Sigmoid colon (tissue), 7 donors: ENCODE measurements at places on chromosomes 6 and 20.

DNA sequence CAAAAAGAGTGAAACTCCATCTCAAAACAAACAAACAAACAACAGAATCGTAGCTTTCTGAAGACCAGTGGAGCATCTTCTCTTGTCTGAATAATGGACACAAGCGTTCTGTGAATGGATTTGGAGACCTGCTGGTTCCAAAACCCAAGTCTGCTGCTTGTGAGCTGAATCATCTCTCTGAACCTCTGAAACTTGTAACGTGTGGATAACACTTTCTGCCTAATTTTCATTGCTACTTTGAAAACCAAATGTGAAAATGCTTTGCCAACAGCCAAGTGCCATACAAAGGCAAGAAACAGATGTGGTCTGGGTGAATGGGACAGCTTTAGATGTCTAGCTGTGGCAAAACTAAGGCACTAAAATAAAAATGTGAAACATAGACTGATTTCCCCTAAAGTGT lies 44.3 kb downstream of the PHACTR1 start:
- H3K4me3 ChIP-seq, result no peak overlapping the region
- DNase-seq, result no peak
- H3K4me1 ChIP-seq, result no peaks in the 10 kb centered on the region
- H3K36me3 ChIP-seq, result no peaks in the 10 kb centered on the region

DNA sequence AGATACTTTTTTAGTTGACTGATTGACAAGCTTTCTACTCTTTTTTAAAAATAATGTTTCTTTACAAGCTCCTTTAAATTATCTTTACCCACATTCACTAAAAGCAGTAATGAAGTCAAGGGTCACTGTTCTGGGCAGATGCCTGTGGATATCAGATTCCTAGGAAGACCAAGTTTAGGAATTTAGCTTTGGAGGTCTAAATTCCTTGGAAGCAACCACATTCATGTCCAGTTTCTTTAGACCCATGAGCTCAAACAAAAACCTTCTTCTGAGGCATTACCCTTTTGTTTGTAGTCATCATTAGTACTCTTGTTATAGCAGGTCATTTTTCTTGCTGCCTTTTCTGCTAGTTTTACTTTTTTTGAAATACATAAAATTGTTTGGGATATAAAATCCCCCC lies 462.9 kb upstream of the JAG1 start:
- H3K27me3 ChIP-seq, result no peaks in the 10 kb centered on the region
- no peak overlapping the region for H3K27ac ChIP-seq
- no peaks in the 10 kb centered on the region for H3K36me3 ChIP-seq
- H3K4me3 ChIP-seq, result no peak overlapping the region
- no peak for DNase-seq
- H3K4me1 ChIP-seq, result no peaks in the 10 kb centered on the region

GRCh38 chr6:397056-397455 lies 5.5 kb downstream of the IRF4 start:
- peaks cover 24% of the 10 kb centered on the region for H3K27me3 ChIP-seq
- peaks cover 17% of the 10 kb centered on the region for H3K4me1 ChIP-seq
- H3K27ac ChIP-seq, result no peak overlapping the region
- no peak overlapping the region for H3K4me3 ChIP-seq
- no peaks in the 10 kb centered on the region for H3K36me3 ChIP-seq

GRCh38 chr20:4227085-4227821 lies 211.9 kb upstream of the RNF24 start:
- H3K4me1 ChIP-seq, result peaks cover 21% of the 10 kb centered on the region
- DNase-seq, result no peak
- no peaks in the 10 kb centered on the region for H3K36me3 ChIP-seq
- no peak overlapping the region for H3K4me3 ChIP-seq
- H3K27me3 ChIP-seq, result no peaks in the 10 kb centered on the region

DNA sequence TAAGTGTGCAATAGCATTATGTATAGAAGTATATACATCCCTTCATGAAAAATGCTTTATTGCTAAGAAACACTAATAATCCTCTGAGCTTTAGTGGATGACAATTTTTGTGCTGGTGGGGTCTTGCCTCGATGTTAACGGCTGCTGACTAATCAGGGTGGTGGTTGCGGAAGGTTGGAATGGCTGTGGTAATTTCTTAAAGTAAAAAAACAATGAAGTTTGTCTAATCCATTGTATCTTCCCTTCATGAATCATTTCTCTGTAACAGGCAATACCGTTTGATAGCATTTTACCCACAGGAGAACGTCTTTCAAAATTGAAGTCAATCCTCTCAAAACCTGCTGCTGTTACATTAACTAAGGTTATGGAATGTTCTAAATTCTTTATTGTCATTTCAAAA lies 816.5 kb upstream of the GJE1 start:
- DNase-seq, result no peak
- no peaks in the 10 kb centered on the region for H3K4me1 ChIP-seq
- no peak overlapping the region for H3K4me3 ChIP-seq
- no peaks in the 10 kb centered on the region for H3K36me3 ChIP-seq
- H3K27ac ChIP-seq, result no peak overlapping the region
- H3K27me3 ChIP-seq, result no peaks in the 10 kb centered on the region

DNA sequence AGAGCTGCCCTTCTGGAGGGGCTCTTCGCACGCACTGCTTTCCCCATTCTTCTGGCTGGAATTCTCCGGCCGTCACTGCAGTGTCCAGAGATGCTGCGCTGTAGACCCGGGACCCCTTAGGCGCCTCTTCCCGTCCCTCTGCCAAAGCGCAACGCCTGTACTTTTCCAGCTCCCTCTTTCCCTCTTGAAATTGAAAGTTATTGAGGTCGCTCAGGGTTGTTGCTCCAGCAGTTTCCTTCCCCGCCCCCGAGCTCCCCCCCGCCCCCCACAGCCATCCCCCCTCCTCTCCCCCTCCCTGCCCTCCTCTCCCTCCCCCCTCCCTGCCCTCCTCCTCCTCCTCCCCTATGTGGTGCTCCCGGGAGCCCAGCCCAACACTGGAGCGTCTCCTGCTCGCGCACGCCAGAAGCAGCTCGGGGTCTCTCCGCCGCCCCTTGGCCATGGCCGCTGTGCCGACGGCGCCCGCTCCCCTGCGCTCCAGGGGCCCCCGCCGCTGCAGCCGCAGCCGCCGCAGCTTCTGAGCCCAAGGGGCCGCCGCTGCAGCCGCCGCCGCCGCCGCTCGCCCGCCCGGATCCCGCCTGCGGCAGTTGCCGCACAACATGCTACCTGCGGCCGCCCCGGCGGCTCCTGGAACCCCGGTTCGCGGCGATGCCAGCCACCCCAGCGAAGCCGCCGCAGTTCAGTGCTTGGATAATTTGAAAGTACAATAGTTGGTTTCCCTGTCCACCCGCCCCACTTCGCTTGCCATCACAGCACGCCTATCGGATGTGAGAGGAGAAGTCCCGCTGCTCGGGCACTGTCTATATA lies at the start of gene RSPO3:
TSS of gene RSPO3 (plus strand) at position 374 of the 804 bp plus-strand sequence. CDS start 522 bp downstream, outside the sequence.
- DNase-seq, result peak; percentile 73
- H3K27me3 ChIP-seq, result no peaks in the 10 kb centered on the region
- H3K36me3 ChIP-seq, result no peaks in the 10 kb centered on the region
- H3K4me1 ChIP-seq, result peaks cover 25% of the 10 kb centered on the region
- H3K27ac ChIP-seq, result peak within 1 kb of the TSS; percentile 71

GRCh38 chr6:69422475-69422874 lies 374.3 kb downstream of the LMBRD1 start:
- H3K4me1 ChIP-seq, result no peaks in the 10 kb centered on the region
- no peaks in the 10 kb centered on the region for H3K27me3 ChIP-seq
- no peak for DNase-seq
- no peak overlapping the region for H3K27ac ChIP-seq
- no peaks in the 10 kb centered on the region for H3K36me3 ChIP-seq

DNA sequence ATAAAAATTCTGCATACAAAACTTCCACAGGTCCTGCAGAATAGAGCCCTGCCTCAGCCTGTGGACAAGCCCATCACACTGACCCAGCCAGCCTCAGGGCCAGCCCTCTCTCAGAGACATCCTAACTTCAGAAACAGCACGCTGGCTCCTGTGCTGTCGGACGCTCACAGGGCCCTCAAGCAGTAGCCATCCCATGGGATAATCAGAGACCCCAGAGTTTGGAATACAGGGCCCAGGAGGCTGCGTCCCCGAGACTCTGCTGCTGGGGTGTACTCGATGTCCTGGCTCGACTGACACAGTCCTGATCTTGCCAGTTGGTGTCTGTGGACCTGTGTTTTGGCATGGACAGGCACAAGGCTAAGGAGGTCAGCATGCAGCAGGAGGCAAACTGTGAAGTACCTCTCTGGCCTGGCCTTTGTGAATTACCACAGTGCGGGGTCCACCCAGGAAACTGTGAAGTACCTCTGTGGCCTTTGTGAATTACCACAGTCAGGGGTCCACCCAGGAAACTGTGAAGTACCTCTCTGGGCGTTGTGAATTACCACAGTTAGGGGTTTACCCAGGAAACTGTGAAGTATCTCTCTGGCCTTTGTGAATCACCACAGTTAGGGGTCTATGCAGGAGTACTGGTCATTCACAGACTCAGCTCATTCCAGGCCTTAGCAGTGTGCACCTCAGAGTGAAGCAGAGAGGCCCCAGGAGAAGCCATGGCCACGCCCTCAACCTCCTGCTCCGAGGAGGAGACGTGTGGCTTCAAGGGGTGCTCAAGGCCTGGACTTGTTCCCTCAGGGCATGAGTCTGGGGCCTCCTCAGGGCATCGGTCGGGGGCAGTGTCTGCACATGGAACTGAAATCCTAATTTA lies 212.4 kb downstream of the SYNDIG1 start:
- H3K4me3 ChIP-seq, result no peak overlapping the region
- no peak overlapping the region for H3K27ac ChIP-seq
- H3K4me1 ChIP-seq, result no peaks in the 10 kb centered on the region

DNA sequence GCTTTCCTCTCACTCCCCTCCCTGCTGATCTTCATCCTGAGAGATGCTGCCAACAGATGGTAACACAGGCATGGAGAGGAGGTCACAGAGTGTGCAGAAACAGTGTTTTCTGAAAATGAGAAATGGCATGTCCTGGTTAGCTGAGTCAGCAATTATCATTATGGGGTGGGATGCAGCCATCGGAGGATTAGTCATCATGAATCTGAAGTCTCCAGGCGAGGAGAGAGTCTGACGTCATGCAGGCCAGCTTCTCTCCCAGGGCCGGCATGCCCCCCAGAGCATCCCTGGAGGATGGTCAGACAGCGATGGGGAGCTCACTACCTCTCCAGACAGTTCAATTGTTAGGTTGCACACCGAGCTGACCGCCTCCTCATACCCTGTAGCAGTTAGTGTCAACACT lies 4.7 kb upstream of the GTSF1L start:
- H3K4me3 ChIP-seq, result no peak overlapping the region
- DNase-seq, result no peak
- H3K27ac ChIP-seq, result no peak overlapping the region
- H3K27me3 ChIP-seq, result no peaks in the 10 kb centered on the region

DNA sequence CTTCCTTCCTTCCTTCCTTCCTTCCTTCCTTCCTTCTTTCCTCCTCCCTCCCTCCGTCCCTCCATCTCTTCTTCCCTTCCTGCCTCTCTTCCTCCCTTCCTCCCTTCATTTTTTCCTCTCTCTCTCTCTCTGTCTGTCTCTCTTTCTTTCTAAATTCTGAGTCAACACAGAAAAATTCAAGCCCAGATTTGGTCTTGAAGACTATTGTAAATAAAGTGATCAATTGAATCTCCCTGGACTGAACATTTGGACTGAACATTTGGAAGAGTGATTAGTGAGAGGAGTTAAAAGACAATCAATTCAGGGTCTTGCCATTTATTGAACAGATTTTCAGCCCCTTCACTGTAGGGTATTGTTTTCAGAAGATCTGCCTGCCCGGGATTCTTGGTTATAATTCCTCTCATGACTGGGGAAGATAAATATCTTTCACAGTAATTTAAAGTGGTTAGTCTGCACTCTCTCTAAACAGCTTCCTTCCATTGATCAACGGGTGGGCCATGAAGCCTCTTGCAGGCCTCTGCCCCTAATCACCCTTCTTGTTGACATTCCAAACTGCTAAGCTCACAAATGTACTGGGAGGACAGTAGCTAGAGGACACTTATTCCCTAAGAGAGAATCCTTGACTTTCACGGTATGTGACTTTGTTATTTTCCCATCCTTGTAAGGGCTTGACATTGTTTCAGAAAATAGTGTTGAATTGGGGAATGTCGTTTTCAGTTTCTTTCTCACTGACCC lies 101.7 kb upstream of the BMP2 start:
- no peak for DNase-seq
- H3K27ac ChIP-seq, result no peak overlapping the region
- no peaks in the 10 kb centered on the region for H3K27me3 ChIP-seq
- H3K4me1 ChIP-seq, result no peaks in the 10 kb centered on the region
- no peak overlapping the region for H3K4me3 ChIP-seq

DNA sequence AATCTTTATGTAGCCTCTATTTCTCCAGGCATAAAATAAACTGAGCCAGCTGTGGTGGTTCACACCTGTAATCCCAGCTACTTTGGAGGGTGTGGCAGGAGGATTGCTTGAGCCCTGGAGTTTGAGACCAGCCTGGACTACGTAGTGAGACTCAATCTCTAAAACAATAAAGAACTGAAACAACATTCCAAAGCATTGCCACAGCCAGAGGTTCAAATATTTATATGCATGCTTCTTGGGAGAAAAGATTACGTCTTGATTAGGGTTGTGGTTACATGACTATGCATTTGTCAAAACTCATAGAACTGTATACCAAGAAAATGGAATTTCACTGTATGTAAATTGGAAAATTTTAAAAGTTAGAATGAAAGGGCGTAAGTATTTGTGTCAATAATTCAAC lies 27.7 kb upstream of the PAX1 start:
- H3K36me3 ChIP-seq, result no peaks in the 10 kb centered on the region
- peaks cover 5% of the 10 kb centered on the region for H3K4me1 ChIP-seq
- DNase-seq, result no peak
- no peak overlapping the region for H3K4me3 ChIP-seq
- H3K27ac ChIP-seq, result no peak overlapping the region

- no peaks in the 10 kb centered on the region for H3K4me1 ChIP-seq
- H3K36me3 ChIP-seq, result no peaks in the 10 kb centered on the region
- no peaks in the 10 kb centered on the region for H3K27me3 ChIP-seq
- no peak overlapping the region for H3K27ac ChIP-seq
These were observed 97.7 kb upstream of the VGLL2 start for GRCh38 chr6:117167520-117168271.

GRCh38 chr6:139378882-139379341 lies 4.5 kb upstream of the CITED2 start:
- no peak overlapping the region for H3K4me3 ChIP-seq
- H3K27me3 ChIP-seq, result no peaks in the 10 kb centered on the region
- peaks cover 12% of the 10 kb centered on the region for H3K4me1 ChIP-seq
- H3K27ac ChIP-seq, result no peak overlapping the region
- H3K36me3 ChIP-seq, result no peaks in the 10 kb centered on the region

GRCh38 chr6:84554706-84555105 lies 209.7 kb downstream of the TBX18 start:
- no peaks in the 10 kb centered on the region for H3K4me1 ChIP-seq
- no peaks in the 10 kb centered on the region for H3K27me3 ChIP-seq
- no peak for DNase-seq
- H3K4me3 ChIP-seq, result no peak overlapping the region
